ENCODE measurements at places on chromosomes 6 and 20. TPM values are rescaled to one million over a fixed set of nuclear protein-coding genes. Genes with fewer than 3 reads are reported as not detected.

Gene MCM9
- 12.5 TPM for polyA plus RNA-seq

Gene KCNK16
- polyA plus RNA-seq, result not detected

Gene PDYN
- 0.20 TPM for polyA plus RNA-seq

Gene ZNF831
- 0.06 TPM for polyA plus RNA-seq

DNA sequence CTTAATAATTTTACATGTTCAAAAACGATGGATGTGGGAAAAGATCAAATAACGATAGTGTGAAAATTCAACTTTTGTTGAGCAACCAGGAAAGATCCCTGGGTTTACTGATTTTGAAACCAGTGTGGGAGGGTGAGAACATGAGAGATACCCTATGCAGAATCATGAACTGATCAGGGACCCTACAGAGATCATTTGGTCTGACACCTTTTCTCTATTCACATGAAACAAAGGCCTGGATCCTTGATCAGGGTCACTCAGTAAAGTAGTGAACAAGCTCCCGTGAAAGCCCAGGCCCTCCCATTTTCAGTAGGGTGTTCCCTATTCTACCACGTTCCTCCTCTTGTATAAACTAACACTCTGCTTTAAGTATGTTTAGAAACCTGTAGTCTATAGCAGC lies 60.5 kb upstream of the DUSP22 start:
- no peak for DNase-seq

DNA sequence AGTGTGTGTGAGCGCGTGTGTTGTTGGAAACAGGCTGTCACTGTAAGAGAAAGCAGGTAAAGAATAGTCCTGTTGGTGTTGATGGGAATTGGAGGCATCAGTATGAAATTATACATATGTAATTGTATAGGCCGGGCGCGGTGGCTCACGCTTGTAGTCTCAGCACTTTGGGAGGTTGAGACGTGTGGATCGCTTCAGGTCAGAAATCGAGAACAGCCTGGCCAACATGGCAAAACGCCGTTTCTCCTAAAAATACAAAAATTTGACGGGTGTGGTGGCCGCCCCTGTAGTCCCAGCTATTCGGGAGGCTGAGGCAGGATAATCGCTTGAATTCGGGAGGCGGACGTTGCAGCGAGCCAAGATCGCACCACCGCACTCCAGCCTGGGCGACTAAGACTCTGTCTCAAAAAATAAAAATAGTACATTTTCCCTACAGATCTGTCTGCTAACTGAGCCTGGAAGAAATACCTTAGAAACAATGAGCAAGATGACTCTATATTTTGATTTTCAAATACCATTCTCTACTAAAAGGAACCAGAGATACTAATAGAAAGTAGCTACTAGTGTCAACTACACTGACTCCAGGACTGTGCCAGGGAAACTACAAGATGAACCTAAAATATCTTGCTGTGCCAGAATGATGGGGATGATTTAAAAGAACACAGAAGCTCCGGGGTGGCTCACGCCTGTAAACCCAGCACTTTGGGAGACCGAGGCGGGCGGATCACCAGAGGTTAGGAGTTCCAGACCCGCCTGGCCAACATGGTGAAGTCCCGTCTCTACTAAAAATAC lies 110.8 kb downstream of the TRIM27 start:
- DNase-seq, result no peak

GRCh38 chr6:2768696-2769095 lies 3.5 kb downstream of the WRNIP1 start:
- DNase-seq, result no peak

DNA sequence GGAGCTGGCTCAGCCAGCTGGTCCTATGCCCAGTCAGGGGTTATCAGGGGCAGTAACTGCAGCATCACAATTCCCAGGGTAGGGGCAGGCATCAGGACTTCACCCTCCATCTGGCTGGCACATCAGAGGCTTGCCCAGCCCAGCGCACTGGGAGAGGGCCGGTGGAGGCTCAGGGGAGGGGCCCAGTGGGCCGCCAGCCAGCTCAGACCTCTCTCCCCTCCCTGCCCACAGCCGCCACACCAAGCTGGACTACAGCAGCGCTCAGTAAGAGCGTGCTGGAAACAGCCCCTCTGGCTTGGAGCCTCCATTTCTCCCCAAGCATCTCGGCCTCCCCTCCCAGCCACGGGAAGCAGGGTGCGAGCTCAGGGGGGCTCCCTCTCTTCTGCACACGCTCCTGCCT lies 22.0 kb downstream of the ADA start:
- DNase-seq, result no peak

DNA sequence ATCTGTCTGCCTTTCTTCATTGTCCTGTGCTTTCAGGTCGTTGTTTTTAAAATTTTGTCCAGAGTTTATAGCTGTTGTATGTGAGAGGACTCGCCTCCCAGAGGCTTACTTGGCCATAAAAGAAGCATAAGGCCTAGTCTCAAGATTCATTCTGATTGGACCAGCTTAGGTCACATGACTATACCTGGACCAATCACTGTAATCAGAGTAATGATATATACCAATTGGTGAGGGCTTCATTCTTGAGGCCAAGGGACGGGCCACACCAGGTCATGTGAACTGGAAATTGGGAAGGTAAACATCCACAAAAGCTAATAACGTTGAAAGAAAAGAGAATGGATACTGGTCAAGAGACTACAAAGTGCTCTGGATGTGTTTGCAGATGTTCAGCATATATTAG lies 141.4 kb upstream of the SULF2 start:
- DNase-seq, result no peak

- DNase-seq, result no peak
These were observed 48.7 kb upstream of the CITED2 start for GRCh38 chr6:139423037-139423703.

DNA sequence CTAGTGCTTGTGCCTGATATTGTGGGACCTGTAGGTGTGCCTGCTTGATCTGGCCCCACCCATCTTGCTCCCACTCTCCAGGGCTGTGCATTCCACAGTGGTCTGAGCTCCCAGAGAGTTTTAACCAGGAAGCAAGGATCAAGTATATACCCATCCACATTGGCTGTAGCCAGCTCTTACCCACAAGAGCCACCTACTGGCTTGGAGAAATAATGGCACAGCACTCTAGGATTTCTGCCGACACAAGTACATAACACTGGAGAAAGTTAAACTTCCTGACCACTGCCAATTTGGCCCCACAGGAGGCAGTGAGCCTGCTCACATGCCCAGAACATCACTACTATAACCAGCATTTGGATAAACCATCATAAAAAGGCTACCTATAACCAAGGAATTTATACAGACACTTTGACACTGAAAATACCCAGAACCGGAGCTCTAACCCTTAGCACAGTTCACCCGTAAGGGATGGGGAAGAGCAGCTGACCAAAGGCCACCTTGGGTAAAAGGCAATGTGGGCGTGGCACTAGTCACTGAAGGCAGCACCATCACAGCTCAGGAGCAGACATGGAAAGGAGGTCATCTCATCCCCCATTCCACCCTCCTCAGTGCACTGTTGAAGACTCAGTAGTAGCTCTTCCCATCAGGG lies 440.4 kb downstream of the BTBD3 start:
- DNase-seq, result no peak

DNA sequence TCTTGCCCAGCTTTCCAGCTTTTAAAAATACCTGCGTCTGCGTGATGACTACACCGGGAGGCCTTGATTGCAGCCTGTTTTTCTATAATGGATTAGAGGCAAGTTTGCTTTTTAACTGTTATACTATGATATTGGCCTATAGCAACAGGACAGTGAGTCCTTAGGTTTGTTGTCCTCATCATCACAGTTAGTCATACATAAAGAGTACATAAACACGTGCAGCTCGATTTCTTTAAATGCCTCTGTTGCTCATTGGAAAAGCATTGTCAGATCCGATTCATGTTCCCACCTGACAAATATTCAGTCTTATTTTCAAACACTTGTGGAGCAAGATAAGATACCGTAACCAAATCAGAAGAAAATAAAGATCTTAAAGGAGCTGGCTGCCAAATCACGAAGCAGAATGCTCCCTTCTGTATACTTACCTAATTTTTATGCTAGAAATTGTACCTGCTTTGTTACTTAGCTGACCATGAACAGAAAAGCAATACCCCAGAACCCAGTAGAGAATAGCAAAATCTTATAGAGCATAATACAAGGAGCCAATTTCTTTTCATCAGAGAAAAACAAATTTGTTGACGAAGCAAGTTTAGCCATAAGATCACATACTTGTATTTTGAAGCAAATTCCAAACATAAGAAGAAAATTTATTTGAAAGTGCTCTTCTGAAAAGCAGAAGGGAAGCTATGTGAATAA lies 100.4 kb downstream of the TMEM200A start:
- DNase-seq, result no peak

GRCh38 chr6:14117158-14118090 lies at the start of gene CD83:
Gene CD83, plus strand, starts transcription at chr6:14117772. Its CDS starts 40 bp downstream, at chr6:14117812.
- no peak for DNase-seq

GRCh38 chr20:4225745-4226144 lies 210.4 kb upstream of the RNF24 start:
- DNase-seq, result no peak

DNA sequence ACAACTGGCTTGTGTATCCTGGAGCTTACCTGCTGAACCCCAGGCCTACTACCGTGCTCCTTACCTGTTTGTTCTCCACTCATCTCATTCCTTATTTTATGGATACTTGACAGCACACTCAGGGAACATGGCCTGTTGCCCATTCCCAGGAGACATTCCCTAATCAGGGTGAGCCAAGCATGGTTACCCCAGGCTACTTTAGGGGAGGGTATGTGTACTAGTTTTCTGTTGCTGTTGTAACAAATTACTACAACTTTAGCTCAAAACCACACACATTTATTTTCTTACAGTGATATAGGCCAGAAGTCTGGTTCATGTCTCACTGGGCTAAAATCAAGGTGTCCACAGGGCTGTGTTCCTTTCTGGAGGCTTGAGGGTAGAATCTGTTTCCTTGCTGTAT lies 15.0 kb upstream of the TRAM2 start:
- DNase-seq, result no peak

GRCh38 chr6:77072694-77073409 lies 390.4 kb downstream of the HTR1B start:
- DNase-seq, result no peak

- no peak for DNase-seq
These were observed 89.7 kb downstream of the MDGA1 start for GRCh38 chr6:37607944-37608343.

DNA sequence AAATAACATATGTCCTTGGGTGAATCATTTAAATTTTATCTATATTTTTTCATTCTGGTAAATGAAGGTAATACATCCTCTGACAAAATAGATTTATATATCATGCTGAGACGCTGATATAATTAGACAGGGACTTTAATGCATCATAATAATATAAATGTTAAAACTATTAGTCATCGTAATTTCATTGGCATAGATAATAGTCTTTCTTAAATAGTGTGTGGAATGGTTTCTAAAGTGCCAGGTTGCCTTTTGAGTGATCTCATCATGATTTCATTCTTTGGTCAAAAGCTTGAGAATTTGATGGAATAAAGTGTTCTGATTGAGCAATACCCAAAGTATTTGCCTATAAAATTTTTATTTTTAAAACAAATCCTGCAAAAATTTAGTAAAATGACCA lies 43.2 kb upstream of the BMP5 start:
- DNase-seq, result no peak

GRCh38 chr20:32446301-32447100 lies 88.4 kb downstream of the ASXL1 start:
- no peak for DNase-seq

- no peak for DNase-seq
These were observed 126.3 kb upstream of the FAM184A start for GRCh38 chr6:119204719-119205118.

DNA sequence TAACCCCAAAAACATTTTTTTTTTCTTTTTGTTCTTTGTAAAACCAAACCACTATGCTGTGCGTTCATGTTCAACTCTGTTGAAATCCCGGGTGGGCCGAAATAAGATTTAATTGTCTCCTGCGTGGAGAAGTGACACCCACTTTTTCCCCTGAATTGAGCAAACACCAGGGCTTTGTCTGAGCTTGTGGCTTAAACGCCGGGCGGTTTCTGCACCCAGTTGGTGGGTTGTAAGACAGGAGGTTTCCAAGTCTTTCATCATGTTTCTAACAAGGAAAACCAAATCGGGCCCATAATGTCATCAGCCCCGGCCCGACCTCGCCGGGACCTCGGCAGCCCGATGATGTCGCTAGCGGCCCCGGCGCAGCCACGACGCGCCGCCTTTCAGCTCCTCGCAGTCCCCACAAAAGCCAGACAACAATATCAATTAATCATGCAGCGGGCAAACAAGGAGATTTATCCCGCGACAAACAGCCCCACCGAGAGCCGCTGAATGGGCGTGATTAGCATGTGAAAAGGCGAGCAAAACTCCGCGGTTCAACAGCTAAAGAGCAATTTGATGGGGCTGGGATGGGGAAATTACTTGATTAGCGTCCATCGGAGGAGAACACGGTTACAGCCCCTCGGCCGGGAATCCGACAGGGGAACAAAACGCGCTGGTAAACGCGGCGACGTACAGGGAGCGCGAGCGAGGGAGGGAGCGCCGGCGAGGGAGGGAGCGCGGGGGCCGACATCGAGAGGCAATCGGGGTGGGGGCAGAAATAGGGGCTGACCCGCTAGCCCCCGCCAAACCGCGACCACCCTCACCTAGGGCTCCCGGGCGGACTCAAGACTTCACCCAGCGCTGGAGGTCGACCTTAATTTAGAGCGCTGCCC lies 5.3 kb downstream of the LINC00237 start:
- no peak for DNase-seq

GRCh38 chr20:4109307-4109940 lies 94.1 kb upstream of the RNF24 start:
- DNase-seq, result no peak

DNA sequence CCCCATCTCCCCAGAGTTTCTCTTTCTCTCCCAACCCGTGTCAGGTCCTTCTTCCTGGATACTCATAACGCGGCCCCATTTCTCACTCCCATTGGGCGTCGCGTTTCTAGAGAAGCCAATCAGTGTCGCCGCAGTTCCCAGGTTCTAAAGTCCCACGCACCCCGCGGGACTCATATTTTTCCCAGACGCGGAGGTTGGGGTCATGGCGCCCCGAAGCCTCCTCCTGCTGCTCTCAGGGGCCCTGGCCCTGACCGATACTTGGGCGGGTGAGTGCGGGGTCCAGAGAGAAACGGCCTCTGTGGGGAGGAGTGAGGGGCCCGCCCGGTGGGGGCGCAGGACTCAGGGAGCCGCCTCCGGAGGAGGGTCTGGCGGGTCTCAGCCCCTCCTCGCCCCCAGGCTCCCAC lies at the start of gene HLA-F:
Gene HLA-F, plus strand, starts transcription at position 173 of the 404 bp plus-strand sequence. Its CDS starts 30 bp downstream, at position 203.
- DNase-seq, result peak; percentile 47
